Activated naive CD4-positive, alpha-beta T cell treated with Interleukin-2 at 50 U/mL for 16 hours (primary cell): ENCODE measurements at places on chromosomes 6 and 20.

DNA sequence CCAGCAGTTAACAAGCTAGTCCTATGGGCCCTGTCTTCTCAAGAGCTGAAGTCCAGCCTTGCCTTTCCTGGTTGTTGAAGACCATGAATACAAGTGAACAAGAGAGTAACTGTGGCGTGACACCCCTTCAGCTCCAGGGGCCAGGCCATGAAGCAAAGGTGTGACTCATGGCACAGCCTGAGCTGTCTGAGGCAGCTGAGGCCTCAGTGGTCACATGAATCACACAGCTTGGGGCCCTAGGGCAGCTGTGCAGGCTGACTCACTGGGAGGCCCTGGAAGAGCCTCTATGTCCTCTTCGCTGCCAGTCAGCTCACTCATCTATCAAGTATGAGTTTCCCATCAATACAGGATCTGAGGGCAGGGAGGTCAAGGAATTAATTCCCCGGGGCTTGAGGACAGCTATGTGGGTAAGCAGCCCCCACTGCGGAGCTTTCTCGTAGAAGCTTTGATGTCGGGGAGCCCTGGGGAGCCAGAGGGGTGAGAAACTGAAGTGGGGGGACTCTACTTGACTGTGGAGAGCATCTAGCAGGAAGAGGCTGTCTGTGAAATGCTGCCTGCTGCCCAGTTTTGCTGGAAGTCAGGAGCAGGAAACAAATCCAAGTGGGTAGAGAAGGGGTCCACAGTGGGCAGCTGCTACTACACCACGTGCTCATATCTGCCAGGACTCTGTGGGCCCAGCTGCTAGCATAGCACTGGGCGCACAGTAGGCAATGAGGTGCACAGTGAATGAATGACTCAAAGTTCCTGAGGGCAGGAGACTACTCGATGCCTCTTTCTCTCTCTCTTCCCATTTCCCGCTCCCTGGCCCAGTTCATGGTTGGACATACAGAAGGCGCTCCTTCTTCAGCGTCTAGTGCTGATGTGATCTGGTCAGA is 13.7 kb upstream of the FAM83C start:
- peak; percentile 81 for DNase-seq

DNA sequence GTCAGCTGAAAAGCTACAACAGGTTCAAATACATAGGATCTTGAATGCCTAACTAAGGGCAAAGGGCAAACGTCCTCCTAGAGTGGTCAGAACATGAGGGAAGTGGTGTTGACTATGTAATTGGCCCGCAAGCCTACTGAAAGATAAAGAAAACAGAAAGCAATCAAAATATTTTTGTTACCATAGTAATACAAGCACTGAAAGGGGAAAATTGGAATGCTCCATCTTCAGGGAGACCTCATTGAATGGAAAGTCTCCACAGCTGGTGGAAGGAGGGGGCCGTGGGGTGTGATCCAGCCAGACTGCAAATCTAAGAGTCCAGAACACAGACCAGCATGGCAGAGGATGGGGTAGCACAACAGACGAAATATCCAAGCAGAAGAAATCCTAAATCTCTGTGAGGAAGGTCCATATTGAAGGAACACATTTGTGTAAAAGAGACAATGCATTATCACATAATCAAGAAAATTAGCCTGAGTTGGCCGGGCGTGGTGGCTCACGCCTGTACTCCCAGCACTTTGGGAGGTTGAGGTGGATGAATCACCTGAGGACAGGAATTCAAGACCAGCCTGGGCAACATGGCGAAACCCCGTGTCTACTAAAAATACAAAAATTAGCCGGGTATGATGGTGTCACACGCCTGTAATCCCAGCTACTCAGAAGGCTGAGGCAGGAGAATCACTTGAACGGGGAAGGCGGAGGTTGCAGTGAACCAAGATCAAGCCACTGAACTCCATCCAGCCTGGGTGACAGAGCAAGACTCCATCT is 39.5 kb downstream of the MTFR2 start:
- DNase-seq = no peak

- no peak for DNase-seq
These were observed 73.9 kb downstream of the AHI1 start for GRCh38 chr6:135423649-135424128.

DNA sequence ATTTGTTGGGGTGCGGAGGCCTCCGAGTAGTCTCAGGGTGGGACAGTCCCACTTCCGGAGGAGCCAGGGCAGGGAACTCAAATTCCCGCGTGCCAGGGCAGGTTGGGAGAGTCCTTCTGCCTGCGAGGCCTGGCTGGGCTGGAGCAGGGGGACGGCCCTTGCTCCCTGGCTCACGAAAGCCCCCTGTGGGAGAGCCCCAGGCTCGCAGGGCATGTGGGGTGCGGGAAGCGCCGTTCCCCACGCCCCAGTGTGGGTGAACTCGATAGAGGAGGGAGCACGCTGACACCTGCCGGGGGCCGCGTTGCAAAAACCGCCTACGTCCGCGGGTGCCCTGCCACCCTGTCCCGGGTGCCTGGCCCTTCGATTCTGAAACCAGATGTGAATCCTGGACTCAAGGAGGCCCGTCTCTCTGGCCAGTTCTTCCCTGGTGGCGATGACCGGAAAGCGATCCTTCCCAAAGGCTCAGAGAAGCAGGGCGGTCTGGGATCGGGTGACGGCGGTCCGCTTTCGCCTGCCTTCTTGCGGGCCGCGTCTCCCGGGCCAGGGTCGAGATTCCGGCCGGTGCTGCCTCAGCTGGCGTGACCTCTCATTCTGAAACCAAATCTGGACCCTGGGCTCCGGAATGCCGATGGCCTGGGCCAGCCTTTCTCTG is 1846.5 kb upstream of the DEFB115 start:
- no peak for DNase-seq

DNA sequence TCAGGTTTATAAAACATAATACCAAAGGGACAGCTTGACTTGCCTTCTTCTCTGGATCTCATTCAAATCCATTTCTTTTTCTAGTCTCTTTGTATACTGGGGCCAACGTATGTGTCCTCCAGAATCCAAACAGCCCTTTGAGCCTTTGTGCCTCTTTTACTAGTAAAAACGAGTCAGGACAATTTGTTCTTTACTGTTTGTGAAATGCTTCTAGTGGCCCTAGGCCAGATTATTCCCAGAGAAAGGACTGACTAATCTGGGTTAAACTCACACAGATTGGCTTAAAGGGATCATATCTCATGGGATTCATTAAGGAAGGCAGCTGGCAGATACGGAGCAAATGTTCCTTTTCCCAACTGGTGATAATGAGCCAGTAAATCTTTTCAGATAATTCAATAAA is 32.1 kb upstream of the MANEA start:
- DNase-seq = no peak

DNA sequence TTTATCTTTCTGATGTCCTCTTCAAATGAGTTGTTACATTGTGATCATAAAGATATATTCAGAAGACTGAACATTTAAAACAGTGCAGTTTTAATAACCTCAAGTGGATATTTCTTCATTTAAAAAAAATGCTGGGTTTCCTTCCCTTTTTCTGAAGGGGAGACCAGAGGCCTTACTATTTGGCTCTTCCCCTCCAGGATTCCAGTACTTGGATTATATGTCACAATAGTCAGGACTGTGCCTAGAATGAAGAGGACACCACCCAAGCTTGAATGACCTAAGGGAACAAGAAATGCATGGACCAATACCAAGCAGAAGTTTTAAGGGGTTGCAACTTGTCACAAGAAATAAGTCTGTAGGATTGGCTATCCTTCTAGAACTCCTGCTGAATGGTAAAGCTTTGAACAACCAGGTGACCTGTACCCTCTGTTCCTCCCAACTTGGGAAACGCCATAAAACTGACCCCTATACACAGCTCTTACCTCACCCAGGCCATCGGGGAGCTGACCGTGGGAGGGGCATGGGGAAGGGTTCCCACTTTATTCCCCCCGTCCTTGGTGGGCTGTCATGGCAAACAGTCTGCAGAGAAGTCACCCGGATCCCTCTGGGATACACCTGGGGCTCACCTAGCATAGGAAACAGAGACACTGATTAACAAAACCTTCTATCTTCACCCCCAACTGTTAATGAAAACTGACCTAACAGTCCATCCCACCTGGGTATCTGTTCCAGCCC is 2.0 kb downstream of the FRS3 start:
- no peak for DNase-seq

GRCh38 chr6:170181338-170181690 is 109.6 kb downstream of the DLL1 start:
- DNase-seq = no peak

GRCh38 chr20:45032276-45032675 is 66.0 kb downstream of the STK4 start:
- no peak for DNase-seq

- DNase-seq = no peak
These were observed 167.8 kb downstream of the CARMIL1 start for GRCh38 chr6:25446830-25447569.

DNA sequence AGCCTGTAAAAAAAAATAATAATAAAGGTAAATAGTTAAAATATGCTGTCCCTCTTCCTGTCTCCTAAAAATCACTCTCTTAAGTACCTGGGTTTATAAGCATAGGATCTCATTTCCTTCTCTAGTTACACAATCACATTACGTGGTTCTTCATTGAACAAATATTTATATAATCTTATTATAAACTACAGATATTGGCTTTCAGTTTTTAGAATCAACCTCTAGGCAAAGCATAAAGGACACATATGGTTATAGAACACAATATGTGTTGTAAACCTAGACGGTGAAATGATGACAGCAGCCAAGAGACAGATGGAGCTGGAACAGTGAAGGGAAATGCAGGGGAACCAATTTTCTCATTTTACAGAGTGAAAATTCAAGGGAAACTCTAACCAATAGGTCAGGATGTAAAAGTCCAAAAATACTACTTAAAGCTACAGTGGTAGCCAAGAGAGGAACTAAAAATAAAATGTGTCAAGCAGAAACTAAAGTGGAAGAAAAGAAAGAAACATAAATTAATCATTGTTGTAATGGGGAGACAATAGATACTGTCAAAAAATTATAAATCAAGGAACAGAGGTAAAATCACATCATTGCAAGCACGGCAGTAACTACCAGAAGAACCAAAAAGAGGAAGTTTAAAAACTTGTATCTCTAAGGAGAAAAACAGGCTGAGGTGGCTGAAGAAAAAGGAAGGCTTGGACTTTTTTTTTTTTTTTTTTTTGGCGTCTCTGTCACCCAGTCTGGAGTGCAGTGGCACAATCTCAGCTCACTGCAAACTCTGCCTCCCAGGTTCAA is 82.8 kb upstream of the CDYL start:
- no peak for DNase-seq

GRCh38 chr6:28505733-28506132 is 9.9 kb downstream of the GPX6 start:
- no peak for DNase-seq

DNA sequence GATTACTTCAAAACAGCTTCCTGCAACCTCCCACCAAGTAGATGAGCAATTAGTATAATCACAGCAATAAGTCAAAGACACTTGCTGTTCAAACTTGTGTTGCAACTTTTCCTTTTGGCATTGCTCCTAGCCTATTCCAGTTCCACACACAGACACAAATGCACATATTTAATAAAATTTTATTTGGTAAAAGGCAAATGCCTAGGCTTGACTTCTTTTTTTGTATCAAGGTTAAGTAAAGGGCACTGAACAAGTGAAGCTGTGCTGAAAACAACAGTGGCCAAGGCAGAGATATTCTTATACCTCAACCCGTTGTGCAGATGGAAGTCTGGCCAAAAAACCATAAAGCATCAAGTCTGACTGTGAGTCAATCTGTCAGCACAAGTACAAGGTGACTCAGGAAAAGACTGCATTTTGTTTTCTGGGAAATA is 708.4 kb upstream of the CITED2 start:
- DNase-seq = no peak

GRCh38 chr20:42276718-42277602 is 658.8 kb upstream of the CHD6 start:
- DNase-seq = no peak

GRCh38 chr20:49505518-49505917 is 23.1 kb upstream of the KCNB1 start:
- DNase-seq = no peak

- no peak for DNase-seq
These were observed 140.9 kb downstream of the THBS2 start for GRCh38 chr6:169112483-169113320.

DNA sequence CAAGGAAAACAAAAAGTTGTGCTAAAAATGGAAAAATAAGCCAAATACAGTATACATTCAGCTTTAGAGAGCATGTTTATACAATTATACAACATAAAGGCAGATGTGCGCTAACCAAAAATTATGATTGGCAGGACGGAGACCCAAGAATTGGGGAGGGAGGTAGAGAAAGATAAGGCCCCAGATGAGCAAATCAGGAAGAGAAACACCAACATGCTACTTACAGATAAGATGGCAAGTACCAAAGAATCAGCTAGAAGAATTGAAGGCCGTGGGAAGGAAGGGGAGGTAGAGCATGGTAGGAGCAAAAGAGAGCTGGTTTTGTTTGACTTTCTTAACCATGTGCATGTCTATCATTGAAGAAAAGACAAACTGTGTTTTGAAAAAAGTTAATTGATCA is 45.4 kb downstream of the PRND start:
- no peak for DNase-seq

GRCh38 chr6:144462058-144462457 is 176.9 kb downstream of the UTRN start:
- DNase-seq = no peak
